ENCODE measurements at places on chromosomes 12 and 14.

DNA sequence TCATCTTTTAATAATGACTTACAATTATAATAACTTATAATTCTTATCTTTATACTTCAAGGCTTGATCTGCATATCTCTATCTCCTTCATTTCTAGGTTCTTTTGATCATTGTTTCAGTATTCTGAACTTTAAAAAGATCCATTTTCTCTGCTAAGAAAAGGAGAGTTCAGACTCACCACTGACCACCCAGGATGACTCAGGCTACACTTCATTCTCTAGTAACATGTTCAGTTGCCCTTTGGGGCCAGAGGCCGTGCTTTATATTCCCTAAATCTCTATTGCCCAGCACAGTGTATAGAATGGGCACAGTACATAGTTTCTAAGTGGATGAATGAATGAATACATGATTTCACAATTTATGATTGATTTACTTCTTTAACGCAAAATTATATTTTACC lies 268.7 kb downstream of the AKAP6 start:
- no peak for DNase-seq

- DNase-seq, result no peak
Measured at GRCh38 chr12:65156366-65156841, 13.0 kb upstream of the LEMD3 start.

DNA sequence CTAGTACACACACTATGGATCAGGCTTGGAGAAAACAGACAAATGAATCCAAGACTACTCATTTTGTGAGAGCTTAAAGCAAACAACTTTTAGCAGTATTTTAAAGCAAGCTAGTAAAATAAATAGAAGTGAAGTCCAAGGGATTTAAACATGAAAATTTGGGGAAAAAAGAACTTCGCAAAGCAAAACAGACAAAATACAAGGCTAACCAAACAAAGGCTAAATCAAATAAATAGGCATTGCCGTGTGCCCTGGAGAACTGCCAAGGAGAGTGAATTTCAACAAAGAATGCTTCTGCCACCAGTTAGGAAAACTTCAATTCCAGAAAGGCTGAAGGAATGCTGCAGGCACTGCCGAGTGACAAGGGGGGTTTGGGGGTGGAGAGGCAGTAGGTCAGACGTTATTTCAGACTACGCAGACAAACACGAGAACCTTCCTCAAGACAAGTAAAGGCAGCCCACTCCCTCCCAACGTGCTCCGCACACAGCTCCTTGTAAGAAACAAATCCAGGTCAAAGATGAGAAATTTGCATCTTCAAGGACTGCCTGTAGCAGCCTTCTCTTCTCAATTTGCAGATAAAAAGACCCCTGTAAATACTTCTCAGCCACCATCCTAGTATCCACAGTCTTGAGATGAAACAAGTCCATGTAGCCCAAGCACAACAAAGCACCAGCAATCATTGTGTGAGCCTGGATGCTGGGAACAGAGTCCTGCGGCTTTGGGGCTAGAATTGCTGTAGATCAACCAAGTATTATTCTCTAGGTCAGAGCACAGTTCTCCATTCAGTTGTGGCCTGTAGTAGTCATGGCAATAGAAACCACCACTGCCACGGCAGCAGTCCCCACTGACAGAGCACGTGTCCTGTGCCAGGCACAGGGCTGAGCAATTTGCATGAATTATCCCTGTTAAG lies 43.3 kb downstream of the EFCAB11 start:
- no peak for DNase-seq

- DNase-seq, result no peak
Measured at GRCh38 chr14:71716041-71716772, 216.0 kb upstream of the RGS6 start.

GRCh38 chr12:130664252-130664651 lies 51.8 kb downstream of the RIMBP2 start:
- no peak for DNase-seq

DNA sequence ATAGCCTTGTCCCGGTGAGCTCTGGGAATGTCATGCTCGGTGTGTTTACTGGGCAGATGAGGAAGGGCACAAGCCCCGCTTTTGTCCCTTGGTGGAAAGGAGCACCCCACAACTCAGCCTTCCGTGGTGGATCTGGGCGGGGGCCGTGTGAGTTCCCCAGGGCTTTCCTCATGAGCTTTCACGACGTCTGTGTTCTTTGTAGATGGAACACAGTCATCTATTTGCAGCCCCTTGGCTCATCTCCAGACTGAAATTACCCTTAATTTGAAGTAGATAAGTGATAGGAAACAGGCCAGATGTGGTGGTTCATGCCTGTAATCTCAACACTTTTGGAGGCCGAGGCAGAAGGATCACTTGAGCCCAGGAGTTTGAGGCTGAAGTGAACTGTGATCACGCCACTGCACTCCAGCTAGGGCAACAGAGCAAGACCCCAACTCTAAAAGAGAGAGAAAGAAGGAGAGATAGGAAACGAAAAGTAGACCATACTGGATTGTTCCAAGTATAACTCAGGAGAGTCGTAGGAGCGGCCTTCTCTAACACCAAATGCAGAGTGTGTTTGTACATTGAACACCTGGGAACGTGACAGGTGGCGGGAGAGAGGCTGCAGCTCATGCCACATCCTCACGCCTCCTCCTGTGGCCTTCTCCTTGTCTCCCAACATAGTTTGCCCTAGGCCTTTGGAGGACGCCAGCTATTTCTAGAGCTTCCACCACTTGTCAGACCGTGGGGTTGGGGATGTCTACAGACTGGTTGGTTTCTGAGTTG lies 8.8 kb downstream of the P2RX4 start:
- DNase-seq, result no peak

DNA sequence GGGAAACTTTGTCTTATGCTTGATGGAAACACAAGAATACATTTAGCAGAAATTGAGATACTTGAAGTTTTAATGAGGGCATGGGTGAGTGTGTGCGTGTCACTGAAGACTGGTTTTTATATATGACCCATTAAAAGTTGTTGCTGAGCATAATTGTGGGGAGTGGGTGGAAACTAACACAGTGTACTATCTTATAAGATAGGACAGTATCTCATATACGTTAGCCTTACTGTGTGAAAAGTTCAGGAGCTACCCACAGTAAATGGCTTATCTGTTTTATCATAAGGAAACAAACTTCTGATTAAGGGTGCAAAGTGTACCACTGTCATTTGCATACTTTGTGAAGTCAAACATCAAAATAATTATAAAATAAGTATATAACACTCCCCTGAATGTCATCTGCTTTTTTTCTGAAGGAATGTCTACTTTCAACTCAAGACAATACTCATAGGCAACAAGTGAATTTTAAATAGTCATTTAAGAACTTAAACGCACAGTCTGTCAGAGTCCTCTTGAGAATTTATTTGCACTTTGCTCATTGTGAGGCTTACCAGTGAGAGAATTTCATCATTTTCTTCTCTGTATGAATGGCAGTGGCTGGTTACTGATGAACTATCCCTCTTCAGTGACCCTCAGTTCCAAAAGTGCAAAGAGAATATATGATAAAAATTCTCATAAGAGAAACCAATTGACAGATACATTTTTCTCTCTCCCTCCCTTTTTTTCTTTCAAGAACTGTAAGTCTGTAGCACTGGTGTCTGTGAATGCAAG lies 4.2 kb downstream of the PDE3A start:
- DNase-seq, result no peak

DNA sequence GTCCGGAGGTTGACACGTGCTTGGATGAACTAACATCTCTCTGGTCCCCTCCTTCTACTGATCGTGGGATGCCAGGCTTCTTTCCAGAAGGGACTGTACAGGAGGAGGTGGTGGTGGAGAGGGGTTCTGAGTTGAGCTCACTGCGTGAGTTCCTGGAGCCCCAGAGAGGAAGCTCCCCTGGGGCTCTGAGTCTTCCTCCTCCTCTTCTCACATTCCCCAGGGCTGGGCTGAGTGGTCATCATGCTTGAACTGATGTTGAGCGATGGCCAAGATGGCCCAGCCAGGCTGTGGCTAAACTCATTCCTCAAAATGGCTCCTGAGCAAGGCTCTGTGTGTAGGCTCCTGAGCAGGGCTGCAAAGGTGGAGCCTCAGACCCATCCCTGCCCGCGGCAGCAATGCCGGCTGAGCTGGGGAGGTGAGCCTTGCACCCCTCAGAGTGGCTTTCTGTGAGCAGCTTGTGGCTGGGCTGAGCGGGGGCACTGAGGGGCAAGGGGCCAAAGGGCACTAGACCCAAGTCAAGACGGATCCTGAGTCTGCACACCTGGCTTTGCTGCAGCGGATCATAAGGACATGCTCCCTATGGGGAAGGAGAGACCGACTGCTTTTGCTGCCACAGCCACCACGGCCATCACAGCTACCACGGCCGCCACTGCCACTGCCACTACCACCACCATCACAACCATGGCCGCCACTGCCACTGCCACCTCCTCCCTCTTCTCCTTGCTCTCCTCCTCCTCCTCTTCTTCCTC lies 35.4 kb downstream of the MEG3 start:
- DNase-seq, result no peak

DNA sequence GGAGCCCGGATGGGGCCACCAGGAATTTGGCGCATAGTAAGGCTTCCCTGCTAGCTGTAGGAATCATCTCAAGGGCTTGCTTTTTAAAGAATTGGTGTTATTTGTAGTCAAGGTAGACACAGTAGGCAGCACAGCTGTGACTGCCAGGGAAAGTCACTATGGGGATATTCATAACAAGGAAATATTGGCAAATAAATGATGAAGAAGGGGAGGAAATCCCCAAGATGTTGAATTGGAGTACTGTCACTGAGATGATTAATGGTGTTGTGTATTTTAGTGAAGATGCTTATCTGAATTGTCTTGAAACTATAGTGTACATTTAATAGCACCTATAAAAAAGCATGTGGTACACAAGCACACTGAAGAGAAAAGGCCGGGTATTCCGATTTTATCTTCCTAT lies 118.9 kb downstream of the NPAS3 start:
- DNase-seq, result no peak

GRCh38 chr12:116656306-116656705 lies 81.6 kb downstream of the SPRING1 start:
- DNase-seq, result no peak

DNA sequence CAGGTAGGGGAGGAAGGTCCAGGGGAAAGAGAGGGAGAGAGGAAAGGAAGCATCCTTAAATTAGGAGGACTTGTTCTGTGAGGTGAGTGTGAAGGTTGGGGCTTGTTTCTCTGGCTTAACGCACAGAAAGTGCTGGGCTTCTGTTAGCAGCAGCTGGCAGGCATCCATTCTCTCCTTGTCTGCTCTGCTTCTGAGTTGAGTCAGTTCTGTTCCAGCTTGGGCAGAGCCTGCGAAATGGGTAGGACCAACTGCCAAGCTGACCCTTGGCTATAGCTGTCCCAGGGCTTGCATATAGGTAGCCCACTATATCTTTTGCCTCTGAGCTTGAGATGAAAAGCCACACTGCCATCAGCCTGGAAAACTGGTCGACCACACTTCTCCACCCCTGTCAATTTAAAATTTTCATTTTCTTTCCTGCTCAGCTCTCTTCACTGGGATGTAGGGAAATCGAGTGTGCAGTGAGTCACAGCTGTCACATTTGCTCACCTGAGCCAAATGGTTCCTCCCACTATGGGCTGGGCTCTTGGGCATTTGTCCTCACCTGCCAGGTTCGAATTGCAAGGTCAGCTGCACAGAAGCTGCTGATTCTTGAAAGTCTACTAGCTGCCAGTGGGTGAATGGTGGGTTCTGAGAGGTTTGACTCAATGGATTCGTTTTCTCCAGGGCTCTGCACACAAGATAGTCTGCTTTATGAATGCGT lies 256.4 kb upstream of the PWP1 start:
- DNase-seq, result no peak

DNA sequence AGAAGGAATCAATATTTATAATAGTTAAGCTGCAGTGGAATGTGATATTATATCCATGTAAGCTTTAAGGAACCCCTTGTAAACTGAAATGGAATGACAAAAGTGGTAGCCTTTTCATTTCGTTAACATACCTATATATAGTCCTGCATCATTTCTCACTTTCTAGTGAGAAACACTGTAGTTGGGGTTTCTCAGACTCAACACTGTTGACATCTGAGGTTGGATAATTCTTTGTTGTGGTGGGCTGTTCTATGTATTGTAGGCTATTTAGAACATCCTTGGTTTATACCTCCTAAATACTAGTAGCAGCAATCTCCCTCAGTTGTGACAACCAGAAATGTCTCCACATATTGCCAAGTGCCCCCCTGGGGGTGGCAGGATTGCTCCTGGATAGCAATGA lies 79.1 kb downstream of the RAD52 start:
- no peak for DNase-seq

GRCh38 chr14:103064436-103064835 lies 7.1 kb upstream of the CDC42BPB start:
- DNase-seq, result no peak

DNA sequence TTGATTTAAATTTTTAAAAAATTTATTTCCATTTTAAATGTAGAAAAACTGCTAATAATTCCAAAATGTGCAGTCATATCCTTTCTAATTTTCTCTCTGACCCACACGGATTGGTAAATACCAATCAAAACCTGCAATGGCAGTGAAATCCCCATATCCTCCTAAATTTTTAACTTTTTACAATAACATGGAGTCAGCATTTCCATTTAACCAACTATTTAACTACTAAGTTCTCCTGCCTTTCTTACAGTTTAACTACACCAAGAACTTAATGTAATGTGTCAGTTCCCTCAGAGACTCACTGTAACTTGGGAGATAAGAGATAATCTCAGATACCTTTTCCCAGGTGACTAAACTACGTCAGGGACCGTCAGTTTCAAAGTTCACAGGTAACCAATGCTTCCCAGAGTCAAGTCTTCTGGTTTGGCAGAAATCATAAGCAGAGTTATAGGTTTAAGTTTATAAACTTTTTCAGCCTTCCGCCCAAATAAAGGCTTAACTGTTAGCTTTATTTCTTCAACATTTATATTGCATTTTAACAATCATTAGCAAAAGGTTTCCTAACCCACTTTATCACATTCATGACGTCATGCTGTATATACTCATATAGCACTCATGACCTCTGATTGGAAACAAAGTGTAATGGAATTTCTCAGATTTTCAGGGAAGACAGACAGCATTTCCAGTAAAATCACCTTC lies 7.6 kb downstream of the KRAS start:
- no peak for DNase-seq

Data from activated naive CD4-positive, alpha-beta T cell treated with Interleukin-2 at 50 U/mL for 16 hours (primary cell).